ENCODE measurements at places on chromosomes 6 and 20. TPM values are rescaled to one million over a fixed set of nuclear protein-coding genes. Genes with fewer than 3 reads are reported as not detected.

- H3K27me3 ChIP-seq: no peaks in the 10 kb centered on the region
- no peak for DNase-seq
- H3K27ac ChIP-seq: no peak overlapping the region
- H3K4me1 ChIP-seq: no peaks in the 10 kb centered on the region
- peaks cover 6% of the 10 kb centered on the region for H3K36me3 ChIP-seq
Measured at GRCh38 chr6:156146891-156147290, 630.3 kb upstream of the ARID1B start.

GRCh38 chr20:48406912-48407340 is 420.9 kb downstream of the PREX1 start:
- peaks cover 3% of the 10 kb centered on the region for H3K4me1 ChIP-seq
- H3K27me3 ChIP-seq: peaks cover 7% of the 10 kb centered on the region
- H3K36me3 ChIP-seq: no peaks in the 10 kb centered on the region

GRCh38 chr6:42627674-42628073 is 63.8 kb downstream of the UBR2 start:
- H3K4me1 ChIP-seq: peaks cover 4% of the 10 kb centered on the region
- no peak for DNase-seq
- no peaks in the 10 kb centered on the region for H3K27me3 ChIP-seq
- peak overlapping the region; percentile 1 for H3K27ac ChIP-seq

- H3K36me3 ChIP-seq: no peaks in the 10 kb centered on the region
- H3K4me1 ChIP-seq: no peaks in the 10 kb centered on the region
- H3K27ac ChIP-seq: no peak overlapping the region
- H3K4me3 ChIP-seq: no peak overlapping the region
Measured at GRCh38 chr6:141252828-141253608, 879.7 kb upstream of the GJE1 start.

The ADGRF1 gene
- total RNA-seq: not detected

The CLIC5 gene
- total RNA-seq: 1.1 TPM

The PTCRA gene
- not detected for total RNA-seq
